Esophagus muscularis mucosa (tissue), 4 donors: ENCODE measurements at places on chromosomes 7 and 10.

DNA sequence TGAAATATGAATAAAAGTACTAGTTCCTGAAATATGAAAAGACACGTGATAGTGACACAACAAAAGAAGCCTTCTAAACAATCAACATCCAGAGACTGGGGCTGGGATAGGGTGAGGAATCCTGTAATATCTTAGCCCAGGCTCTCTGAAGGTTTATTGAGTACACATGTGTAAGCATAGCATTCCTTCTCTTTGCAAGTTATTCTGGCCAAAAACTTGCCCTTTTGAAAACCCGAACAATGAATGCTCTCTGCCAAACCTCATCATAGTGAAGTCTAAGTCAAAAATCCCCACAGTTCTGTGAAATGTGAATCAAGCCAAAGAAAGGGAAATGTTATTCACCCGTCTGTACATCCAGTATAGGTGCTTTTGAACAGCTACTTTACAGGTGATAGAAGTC lies 11.6 kb downstream of the SEMA3D start:
- no peaks in the 10 kb centered on the region for H3K36me3 ChIP-seq
- DNase-seq, result no peak
- no peak overlapping the region for H3K4me3 ChIP-seq
- no peaks in the 10 kb centered on the region for H3K27me3 ChIP-seq
- H3K27ac ChIP-seq, result no peak overlapping the region

- H3K27me3 ChIP-seq, result no peaks in the 10 kb centered on the region
- H3K36me3 ChIP-seq, result no peaks in the 10 kb centered on the region
- no peak overlapping the region for H3K4me3 ChIP-seq
- peaks cover 79% of the 10 kb centered on the region for H3K4me1 ChIP-seq
- DNase-seq, result no peak
Measured at GRCh38 chr10:514137-514671, 175.3 kb downstream of the DIP2C start.

DNA sequence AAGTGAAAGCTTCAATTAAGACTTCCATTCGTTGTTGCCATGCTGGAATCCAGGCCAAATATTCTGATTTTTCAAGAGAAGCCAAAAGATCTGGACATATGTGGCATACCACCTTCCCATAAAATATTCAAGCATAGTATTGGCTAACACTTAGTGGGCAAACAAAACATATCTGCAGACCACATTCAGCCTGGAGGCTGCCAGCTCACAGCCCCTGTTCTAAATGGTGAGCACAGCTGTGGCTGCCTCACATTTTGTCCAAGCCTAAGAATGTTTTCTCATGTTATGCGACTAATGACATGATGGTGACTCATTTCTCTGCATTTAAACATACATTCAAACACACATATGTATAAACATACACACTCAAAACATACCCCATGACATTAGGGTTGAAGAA lies 10.6 kb upstream of the CALU start:
- no peaks in the 10 kb centered on the region for H3K27me3 ChIP-seq
- H3K27ac ChIP-seq, result no peak overlapping the region
- H3K4me1 ChIP-seq, result no peaks in the 10 kb centered on the region
- DNase-seq, result no peak
- H3K36me3 ChIP-seq, result no peaks in the 10 kb centered on the region
- H3K4me3 ChIP-seq, result no peak overlapping the region

GRCh38 chr10:130018265-130018664 lies 54.2 kb upstream of the EBF3 start:
- no peaks in the 10 kb centered on the region for H3K4me1 ChIP-seq
- DNase-seq, result peak; percentile 78
- H3K4me3 ChIP-seq, result no peak overlapping the region
- no peaks in the 10 kb centered on the region for H3K36me3 ChIP-seq
- no peak overlapping the region for H3K27ac ChIP-seq
- no peaks in the 10 kb centered on the region for H3K27me3 ChIP-seq

DNA sequence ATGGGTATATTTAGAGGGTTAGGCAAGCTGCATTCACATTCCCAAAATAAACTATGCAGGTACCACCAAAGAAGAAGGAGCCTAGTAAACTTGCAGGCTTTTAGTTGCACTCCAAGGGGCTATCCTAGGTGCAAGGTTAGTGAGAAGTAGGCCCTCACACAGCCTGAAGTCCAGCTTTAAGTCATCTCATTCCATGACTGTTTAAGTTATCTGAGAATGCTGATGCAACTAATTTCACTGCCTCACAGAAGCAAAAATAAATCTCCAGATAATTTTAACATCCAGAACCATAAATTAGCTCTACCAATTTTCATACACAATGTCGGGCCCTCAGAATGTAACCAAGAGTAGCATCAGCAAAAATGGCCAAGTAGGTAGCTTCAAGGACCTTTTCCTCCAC lies 34.3 kb upstream of the HHEX start:
- no peak for DNase-seq
- H3K4me3 ChIP-seq, result no peak overlapping the region
- no peaks in the 10 kb centered on the region for H3K4me1 ChIP-seq
- H3K36me3 ChIP-seq, result no peaks in the 10 kb centered on the region

GRCh38 chr10:121833387-121833786 lies 94.4 kb downstream of the ATE1 start:
- H3K27ac ChIP-seq, result no peak overlapping the region
- no peak overlapping the region for H3K4me3 ChIP-seq
- no peaks in the 10 kb centered on the region for H3K27me3 ChIP-seq
- H3K4me1 ChIP-seq, result no peaks in the 10 kb centered on the region
- DNase-seq, result no peak
- H3K36me3 ChIP-seq, result peaks cover 17% of the 10 kb centered on the region

- H3K27ac ChIP-seq, result no peak overlapping the region
- no peaks in the 10 kb centered on the region for H3K27me3 ChIP-seq
- no peak overlapping the region for H3K4me3 ChIP-seq
Measured at GRCh38 chr10:43890124-43890523, 241.4 kb upstream of the ZNF32 start.

- H3K36me3 ChIP-seq, result no peaks in the 10 kb centered on the region
- DNase-seq, result no peak
- H3K27ac ChIP-seq, result no peak overlapping the region
Measured at GRCh38 chr10:132836248-132836831, 50.4 kb upstream of the NKX6-2 start.
